AG09319 (cell line): ENCODE measurements at places on chromosomes 11 and 22.

- DNase-seq = no peak
Observed at GRCh38 chr11:133541021-133541719, 8.9 kb upstream of the OPCML start.

- DNase-seq = no peak
Observed at GRCh38 chr11:119023741-119024140, 5.2 kb downstream of the TRAPPC4 start.

- no peak for DNase-seq
Observed at GRCh38 chr11:117146521-117146920, 2.4 kb downstream of the PAFAH1B2 start.

- no peak for DNase-seq
Observed at GRCh38 chr11:15692739-15693138, 578.0 kb downstream of the INSC start.

DNA sequence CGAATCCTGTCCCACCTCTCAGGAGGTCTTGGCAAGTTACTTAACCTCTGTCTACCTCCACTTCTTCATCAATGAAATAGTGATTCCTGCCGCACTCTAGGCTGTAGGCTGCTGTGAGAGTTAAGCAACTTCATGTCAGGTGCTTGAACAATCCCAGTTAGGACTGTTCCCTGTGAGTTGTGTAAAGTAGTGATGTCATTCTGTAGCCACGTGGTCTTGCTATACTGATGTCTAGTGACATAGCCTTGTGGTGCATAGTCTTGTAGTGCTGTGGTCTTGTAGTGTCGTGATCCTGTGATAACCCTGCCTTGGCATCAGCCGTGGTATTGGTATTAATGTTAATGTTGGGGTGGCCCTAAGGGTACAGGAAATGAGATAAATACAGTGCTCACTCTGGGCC, 30.3 kb upstream of the PRR5 start:
- no peak for DNase-seq

GRCh38 chr11:12706545-12707499, 32.6 kb downstream of the TEAD1 start:
- DNase-seq = no peak

DNA sequence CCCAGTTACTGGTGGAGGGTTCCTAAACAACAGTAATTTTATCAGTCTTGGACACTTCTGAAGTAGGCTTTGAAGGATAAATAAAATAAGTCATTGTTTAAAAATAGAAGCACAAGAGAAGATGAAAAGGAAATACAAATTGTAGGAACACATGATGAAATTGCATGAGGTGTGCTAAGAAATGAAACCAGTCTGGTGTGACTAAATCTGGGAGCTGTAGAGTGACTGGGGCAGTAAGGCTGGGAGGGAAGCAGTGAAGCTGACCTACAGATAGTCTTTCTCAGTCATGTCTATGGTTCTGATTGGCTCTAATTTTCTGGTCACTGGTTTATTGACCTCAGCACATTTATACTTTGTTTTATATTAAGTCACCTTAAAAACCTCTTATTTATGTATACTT, 139.1 kb downstream of the SLC17A6 start:
- no peak for DNase-seq

- no peak for DNase-seq
Observed at GRCh38 chr11:80520507-80520887, 1079.7 kb upstream of the TENM4 start.

GRCh38 chr11:44957040-44957515, 6.4 kb upstream of the TP53I11 start:
- DNase-seq = no peak

- DNase-seq = no peak
Observed at GRCh38 chr11:67600324-67601029, 6.3 kb upstream of the NDUFV1 start.

GRCh38 chr11:1774886-1775285, 11.2 kb upstream of the CTSD start:
- DNase-seq = no peak

GRCh38 chr11:1116104-1116503, 41.4 kb downstream of the MUC2 start:
- no peak for DNase-seq

DNA sequence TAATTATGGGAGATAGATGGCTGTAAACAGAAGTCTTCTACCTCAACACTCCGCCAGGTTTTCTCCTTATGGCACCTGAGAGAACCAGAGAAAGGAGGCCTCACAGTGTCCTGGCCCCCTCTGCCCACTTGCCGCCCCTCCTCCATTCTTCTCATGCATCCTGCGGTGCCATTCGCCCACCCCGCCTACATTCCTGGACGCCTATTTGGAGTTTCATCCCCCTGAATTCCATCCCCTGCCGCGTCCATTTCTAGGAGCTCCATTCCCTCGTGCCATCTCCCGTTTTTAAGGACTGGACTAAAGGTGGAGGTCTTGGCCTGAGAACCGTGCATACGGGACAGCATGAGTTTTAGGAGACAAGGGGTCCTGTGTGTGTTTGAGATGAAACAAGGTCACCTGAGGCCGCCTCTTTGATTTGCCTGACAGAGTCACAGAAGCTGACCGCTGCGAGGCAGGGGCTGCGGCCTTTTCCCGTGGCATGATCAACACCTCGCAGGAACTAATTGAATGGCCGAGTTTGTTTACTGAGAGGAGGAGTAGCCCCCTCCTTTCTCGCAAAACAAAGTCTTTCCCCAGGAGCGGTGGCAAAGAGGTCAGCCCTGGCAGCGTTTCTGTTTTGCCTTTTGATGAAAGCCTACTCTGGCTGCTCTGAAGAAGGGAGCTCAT, 246.2 kb downstream of the ST3GAL4 start:
- no peak for DNase-seq

- DNase-seq = no peak
Observed at GRCh38 chr11:10303558-10304363, 1.1 kb upstream of the ADM start.

DNA sequence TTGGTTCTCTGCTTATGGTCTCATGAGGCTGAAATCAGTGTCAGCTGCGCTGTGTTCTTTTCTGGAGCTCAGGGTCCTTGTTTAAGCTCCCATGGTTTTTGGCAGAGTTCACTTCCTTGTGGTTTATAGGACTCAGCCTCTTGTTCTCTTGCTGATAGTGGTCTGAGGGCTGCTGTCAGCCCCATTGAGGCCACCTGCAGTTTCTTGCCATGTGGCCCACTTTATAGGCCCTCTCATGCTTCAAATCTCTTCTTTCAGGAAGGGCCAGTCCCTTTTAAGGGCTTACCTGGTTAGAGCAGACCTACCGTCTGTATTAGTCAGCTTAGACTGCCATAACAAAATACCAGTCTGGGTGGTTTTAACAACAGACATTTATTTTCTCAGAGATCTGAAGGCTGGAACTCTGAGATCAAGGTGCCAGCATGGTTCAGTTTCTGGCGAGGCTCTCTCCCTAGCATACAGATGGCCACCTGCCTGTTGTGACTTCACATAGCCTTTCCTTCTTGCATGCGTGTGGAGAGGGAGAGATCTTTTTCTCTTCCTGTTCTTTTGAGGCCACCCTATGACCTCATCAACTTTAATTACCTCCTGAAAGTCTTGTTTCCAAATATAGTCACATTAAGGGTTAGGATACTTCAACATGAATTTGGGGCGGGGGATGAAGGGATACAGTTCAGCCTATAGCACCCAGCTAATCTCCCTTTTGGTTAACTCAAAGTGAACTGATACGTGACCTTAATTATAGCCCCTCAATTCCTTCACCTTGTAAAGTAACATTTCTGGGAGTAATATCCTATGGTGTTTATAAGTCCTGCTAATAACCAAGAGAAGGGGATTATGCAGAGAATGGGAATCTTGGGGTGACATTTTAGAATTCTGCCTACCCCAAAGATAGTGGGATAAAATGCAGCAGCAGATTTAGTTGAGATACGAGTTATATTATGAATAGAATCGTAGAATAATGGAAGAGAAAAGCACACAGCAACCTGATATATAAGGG, 131.8 kb downstream of the UVRAG start:
- DNase-seq = no peak

- peak; percentile 52 for DNase-seq
Observed at GRCh38 chr11:68313574-68314202, 1.3 kb downstream of the LRP5 start.

GRCh38 chr22:24504540-24504939, 9.4 kb downstream of the UPB1 start:
- DNase-seq = no peak

DNA sequence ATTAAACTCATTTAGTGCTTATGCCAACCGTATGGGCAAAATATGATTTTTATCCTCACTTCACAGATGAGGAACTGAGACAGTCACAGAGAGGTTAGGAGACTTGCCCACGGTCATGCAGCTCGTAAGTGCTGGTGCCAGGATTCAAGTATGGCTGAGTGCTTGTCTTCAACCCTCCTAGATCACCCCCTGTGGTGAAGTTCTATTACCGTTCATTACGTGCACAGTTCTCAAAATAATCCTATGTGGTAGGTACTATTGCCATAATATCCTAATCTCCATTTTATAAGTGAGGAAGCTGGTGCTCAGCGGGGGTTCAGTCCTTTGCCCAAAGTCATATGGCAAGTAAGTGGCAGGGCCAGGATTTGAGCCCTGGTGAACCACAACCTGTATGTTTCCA, 1.5 kb downstream of the MIEF1 start:
- DNase-seq = no peak

DNA sequence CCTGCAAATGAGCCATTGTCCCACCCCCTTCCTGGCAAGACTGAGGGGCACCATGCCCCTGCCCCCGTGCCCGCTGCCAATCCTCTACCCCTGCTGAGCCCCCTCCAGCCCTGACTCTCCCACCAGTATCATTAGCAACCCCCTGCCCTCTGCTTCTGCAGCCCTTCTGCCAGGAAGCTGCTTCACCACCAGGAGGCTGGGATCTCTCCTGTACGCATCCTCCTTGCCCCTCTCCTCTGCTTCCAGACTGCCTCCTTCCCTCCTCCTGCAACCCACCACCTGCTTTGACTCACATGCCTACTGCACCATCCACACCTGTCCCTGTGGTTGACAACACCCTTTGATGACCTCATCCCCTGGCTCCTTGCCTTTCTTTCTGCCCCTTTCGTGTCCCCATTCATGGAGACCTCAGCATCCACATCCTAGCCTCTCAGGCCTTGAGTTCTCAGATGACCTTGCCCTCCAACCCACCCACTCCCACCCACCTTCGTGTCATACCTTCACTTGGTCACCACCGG, 13.4 kb upstream of the PNPLA3 start:
- no peak for DNase-seq

- DNase-seq = no peak
Observed at GRCh38 chr11:117128289-117128688, 15.8 kb upstream of the PAFAH1B2 start.

DNA sequence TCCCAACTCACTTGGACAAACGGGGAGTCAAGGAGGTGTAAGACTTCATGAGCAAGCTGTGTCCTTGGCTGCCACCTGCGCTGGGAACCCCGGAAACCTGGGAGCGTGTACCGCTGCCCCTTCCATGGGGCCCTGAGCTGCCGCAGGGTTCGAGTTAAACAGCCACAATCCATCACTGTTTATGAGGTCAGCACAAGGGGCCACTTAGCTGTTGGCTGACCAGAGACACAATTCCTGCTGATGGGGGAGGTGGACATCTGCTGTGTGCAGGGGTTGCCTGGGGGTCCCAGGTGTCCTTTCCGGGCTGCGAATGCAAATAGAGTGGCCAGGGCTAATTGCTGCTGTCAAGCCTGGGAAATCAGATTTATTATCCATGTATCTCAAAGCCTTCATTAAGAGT, 549.3 kb downstream of the BRD1 start:
- DNase-seq = no peak

GRCh38 chr11:45795379-45795778, 9.6 kb upstream of the SLC35C1 start:
- DNase-seq = no peak

DNA sequence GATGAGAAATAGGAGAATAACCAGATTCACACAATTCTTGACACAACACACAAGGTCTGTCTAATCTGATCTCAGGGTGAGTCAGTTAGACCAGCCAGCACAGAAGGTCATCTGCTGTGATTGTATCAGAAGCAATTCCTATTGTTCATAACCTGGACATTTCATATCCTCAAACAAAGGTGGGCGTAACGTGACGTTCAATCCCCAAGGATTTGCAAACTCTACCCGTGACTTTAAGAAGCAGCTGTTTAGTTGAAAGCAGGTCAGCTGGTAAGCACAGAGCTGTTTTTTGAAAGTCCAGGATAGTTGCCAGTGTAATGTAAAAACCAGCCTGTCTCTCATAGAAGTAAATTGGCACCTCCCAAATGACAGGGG, 385.1 kb downstream of the DCDC1 start:
- no peak for DNase-seq

DNA sequence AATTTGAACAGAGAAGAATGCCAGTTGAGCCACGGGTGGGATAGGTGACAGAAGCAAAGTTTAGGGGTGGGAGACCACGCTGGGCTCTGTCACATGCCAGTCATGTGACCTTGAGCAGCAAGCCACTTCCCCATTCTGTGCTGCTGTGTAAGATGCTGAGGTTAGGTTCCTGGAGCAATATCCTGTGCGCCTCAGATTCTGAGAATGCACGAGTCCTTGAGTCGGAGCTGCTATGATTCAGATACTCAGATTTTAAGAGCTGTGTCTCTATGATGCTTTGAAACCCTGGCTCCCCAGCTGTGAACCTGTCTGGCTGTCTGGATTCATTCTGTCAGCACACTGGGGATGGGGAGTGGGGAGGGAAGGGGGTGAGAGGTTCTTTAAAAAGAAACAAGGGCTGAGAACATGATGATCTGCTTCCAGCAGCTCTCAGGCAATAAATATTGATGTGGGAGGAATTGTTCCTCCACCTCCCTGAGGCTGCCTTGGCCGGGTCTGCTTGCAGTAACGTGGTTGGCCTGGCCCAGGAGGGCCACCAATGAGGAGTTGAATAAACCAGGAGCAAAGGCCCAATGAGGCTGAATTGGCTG, 24.0 kb downstream of the SLCO2B1 start:
- DNase-seq = no peak

- DNase-seq = no peak
Observed at GRCh38 chr11:2886191-2886894, 768 bp upstream of the CDKN1C start.

DNA sequence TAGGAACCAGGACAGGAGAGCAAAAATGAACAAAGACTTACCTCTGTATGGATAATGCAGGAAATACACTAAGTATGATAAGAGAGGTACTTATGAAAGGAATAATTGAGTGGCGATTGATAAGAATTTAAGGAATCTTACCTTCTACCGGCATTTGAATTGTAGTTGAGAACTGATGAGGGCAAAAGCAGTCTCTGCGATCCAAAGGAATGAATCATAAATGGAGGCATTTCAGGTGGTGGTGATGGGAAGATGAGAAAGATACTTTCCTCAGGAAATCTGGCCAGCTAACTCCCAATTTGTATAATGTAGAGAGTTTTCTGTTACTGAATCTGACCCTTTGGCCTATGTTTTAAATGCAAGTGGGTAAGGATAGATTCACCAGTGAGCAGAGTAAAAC, 71.9 kb upstream of the C11orf87 start:
- no peak for DNase-seq

GRCh38 chr11:119845756-119846155, 116.8 kb upstream of the NECTIN1 start:
- DNase-seq = no peak
